ENCODE measurements at places on chromosomes 13 and 19.

- no peak for DNase-seq
Measured at GRCh38 chr13:113410472-113411201, 42.7 kb downstream of the ADPRHL1 start.

DNA sequence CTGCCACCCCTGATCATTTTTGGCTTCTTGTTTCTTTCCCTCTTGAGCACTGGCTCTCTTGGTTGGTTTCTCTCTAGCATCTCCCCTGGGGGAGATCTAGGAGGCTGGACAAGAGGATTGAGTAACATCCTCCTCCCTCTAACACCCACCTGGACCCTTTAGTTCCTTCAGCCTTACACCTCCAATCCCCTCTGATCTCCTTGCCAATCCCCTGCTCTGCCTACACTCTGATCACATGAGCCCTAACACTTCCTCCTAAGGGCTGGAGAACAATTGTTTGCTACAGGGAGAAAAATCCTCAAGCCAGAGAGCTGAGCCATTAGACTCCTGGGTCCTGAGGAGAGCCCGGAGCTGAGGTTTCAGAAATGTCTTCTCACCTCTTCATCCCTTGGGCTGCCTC lies 65.9 kb upstream of the ADGRL1 start:
- DNase-seq = no peak

DNA sequence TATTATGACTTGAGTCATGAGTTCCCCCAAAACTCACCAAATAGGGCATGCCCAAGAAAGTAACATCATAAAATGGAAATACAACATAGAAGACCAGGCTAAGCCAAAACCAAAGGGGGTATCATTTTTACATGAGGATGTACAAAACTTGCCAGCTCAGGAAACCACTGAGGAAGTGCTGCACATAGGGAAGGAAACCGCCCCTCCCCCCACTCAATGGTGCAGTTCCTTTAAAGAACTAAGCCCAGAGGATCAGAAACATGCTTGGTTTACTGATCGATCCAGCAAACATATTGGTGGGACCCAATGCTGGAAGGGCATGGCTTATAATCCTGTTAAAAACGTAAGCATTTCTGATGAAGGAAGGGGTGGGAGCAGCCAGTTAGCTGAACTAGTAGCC lies 4.2 kb upstream of the ZNF486 start:
- no peak for DNase-seq

DNA sequence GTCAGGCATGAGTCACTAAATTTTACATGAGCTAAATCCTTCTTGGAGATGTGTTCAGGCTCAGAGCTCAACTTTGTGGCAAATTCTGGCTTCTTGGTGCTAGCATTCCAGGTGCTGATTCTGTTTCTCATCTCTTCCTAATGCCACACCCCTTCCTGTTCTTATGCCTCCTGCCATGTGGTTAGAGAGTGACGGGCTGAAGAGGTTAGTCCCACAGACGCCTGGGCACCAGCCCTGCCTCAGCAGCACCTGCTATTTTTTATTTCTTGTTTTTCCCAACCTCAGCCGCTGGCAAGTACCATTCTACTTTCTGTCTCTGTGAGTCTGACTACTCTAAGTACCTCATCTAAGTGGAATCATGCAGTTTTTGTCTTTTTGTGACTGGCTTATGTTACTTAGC lies 329.5 kb downstream of the KCNRG start:
- no peak for DNase-seq

GRCh38 chr13:51292000-51292565 lies 47.4 kb upstream of the SERPINE3 start:
- no peak for DNase-seq

- DNase-seq = no peak
Measured at GRCh38 chr19:5016781-5017180, 47.9 kb downstream of the KDM4B start.

DNA sequence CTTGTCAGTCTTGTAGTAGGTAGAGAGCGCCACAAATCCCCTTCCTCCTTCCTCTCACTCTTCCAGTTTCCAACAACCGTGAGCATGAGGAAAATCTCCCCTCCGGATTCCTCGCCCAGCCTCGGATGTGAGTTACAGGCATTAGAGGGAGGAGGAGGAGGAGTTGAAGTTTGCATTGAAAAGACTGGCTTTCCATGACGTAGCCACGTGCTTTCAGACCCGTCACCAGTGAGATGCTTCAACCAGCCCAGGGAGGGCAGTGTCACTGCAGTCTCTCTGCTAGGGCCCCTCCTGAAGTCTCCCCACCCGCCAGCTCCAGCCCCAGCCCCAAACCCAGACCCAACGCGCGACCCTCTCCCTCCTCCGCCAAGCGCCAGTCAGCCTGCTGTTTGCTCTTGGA lies 442 bp upstream of the FGF14 start:
- DNase-seq = peak; percentile 1
